ENCODE measurements at places on chromosomes 6 and 20.

DNA sequence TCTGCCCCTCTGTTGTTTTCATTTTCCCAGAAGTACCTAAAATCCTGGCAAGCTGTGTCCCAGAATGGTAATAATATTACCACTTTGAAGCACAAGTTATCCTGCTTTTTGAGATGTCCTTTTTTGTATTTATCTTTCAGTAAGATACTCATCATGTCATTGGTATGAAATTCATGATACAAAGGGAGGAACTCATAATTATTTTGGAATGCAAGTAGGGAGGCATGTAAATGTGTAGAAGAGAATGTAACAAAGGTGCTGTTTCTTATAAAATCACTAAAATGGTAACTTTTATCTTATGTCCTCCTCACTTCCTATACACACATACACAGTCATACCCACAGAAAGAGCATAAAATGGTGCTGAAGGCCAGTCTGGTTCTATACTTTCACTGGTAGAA is 109.9 kb downstream of the CD2AP start:
- DNase-seq, result no peak

DNA sequence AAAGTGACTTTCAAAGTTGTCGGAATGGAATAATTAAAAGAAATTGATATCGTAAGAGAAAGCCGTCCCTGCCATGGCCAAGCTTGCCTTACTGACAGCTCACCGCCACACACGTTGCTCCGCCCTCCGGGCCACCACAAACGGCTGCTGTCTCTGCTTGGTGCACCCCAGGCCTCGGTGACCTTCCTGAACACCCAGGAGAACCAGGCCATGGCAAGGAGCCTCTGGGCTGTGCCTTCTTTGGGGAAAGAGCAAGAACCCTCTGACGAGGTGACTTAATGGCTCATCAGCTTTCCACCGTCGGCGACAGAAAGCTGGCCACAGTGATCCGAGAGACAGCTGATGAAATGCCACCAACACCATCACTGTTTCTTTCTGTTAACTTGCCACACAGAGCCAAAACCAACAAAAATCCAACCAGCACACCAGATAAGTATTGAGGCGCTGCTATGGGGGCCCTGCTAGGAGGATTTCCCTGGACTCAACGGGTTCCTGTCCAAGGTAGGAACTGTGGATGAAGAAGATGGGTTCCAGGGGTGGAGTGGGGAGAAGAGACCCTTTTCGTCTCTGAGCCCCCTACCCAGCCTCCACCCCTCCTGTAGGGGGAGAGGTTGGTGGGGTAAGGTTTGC is 61.4 kb downstream of the NPEPL1 start:
- DNase-seq, result no peak

DNA sequence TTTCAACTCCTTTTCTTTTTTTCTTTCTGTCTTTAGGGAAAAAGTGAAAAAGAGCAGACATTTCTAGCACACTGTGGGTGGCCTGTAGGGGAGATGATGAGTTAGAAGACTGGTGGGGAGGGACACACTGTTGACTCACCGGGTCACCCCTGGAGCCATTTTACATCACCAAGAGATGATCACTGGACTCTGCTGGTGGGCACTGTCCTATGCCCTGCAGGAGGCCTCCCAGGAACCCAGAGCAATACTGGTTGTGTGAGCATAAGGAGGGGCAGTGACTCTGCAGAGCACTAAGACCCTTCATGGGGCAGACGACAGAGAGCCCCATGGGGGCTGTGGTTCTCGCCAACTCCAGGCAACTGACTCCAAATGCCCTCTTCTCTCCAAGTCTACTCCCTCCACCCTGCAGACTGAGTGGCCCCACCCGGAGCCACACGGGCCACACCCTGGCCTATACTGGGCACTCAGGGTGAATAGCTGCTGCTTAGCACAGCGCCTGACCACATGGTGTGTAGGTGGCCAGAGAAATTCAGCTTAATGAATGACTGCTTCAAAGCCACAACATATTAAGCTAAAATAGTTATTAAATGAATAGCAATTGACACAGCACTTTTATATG is 177.5 kb downstream of the CDC5L start:
- no peak for DNase-seq

DNA sequence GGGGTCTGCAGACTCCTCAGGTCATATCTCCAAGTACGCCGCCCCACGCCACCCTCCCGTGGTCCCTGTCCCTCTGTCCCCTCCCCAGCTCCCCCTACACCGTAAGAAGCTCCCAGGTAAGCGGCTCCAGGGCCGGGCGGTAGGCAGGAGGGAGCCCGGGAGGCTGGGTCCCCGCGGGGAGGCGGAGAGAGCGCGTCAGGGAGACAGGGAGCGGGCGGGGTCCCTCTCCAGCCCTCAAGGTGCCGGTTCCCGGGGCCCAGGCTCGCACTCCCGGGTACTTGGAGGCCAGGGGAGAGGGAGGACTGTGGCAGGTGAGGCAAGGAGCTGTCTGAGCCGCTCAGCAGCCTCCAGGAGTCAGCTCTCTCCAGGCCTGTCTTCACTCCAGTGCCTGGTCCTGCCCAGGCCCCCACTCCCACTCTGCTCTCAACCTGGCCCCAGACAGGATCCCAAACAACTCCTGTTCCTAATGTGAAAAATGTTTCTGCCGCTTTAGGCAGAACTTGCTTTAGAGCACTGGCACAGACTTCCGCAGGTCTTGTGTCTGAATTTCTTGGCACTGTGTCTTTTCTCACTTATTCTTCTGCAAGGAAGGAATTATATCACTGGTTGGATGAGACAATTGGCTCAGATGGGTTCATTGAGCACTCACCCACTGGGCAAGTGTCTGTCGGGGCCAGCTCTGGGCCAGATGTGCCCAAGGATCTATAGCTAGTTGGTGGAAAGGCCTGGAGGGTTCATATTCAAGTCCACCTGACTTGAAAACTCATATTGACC is 36.6 kb downstream of the HLA-G start:
- no peak for DNase-seq

- no peak for DNase-seq
These were observed 219.8 kb upstream of the AGPAT4 start for GRCh38 chr6:161493576-161494118.

DNA sequence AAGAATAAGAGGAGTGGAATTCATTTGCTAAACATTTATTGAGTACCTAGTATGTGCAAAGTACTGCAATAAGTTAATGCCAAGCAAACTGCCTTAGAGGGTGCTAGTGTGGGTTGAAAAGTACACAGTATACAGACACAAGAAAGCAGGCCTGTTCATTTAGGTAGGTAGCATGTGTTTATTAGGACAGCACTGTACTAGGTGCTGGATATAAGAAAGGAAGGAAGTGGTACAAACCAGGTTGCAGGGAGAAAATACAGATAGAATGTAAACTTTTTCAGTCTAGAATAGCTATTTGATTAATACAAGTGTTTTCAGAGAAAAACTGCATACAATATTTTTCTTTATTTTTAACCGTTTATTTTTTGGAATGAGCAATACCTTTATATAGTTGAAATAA is 68.1 kb downstream of the PHF20 start:
- DNase-seq, result no peak

- no peak for DNase-seq
These were observed 3.9 kb upstream of the CPNE5 start for GRCh38 chr6:36843170-36843569.

- DNase-seq, result no peak
These were observed 1026.1 kb downstream of the KIF16B start for GRCh38 chr20:15547119-15547518.

GRCh38 chr6:147749331-147749730 is 240.8 kb downstream of the SAMD5 start:
- DNase-seq, result no peak

GRCh38 chr6:27553123-27553904 is 80.4 kb upstream of the ZNF184 start:
- no peak for DNase-seq

GRCh38 chr6:125224231-125224861 is 70.8 kb downstream of the TPD52L1 start:
- DNase-seq, result no peak

GRCh38 chr20:49540687-49541435 is 27.1 kb downstream of the PTGIS start:
- DNase-seq, result no peak

Measured in T-helper 1 cell (primary cell).